ENCODE measurements at places on chromosomes 2 and 18.

DNA sequence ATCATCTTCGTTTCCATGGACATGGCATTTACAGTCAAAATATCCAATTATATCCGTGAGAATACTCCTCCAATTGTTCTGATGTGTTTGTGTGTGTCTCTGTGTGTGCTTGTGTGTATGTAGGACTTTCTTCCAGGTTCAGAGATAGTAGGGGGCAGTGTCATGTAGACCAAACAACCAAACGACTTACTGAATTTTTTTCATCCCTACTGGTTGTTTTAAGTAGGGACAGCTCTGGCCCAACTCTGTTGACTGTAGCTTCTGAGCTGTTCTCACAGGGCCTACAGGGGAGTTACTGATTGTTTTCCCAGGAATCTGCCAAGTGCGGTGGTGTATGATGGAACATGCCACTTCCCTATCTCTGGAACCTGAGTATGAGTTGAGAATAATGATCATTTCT lies 69.6 kb downstream of the ETAA1 start:
- no peaks in the 10 kb centered on the region for H3K36me3 ChIP-seq
- no peak for DNase-seq
- H3K4me1 ChIP-seq = no peaks in the 10 kb centered on the region
- H3K27me3 ChIP-seq = no peaks in the 10 kb centered on the region
- H3K4me3 ChIP-seq = no peak overlapping the region
- no peak overlapping the region for H3K27ac ChIP-seq

DNA sequence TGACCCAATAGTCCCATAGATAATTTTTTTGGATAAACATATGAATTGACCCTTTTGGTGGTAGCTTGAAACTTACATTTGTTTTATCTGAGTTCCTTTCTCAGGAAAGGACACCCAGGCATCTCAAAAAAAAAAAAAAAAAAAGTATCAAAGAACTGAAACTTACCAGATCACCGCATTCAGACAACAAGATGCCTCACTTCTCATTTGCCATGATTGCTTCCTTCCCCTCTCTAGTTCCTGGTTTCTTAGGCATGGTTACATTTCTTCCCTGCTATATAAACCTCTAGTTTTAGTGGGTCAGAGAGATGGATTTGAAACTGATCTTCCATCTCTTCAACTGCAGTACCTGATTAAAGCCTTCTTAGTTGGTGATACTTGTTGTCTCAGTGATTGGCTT lies 240.1 kb downstream of the ACKR3 start:
- peaks cover 12% of the 10 kb centered on the region for H3K36me3 ChIP-seq
- no peak overlapping the region for H3K4me3 ChIP-seq
- no peak overlapping the region for H3K27ac ChIP-seq
- DNase-seq = no peak
- peaks cover 17% of the 10 kb centered on the region for H3K4me1 ChIP-seq

GRCh38 chr2:118089139-118089800 lies 999 bp downstream of the INSIG2 start:
- H3K4me1 ChIP-seq = peaks cover 21% of the 10 kb centered on the region
- H3K27me3 ChIP-seq = peaks cover 6% of the 10 kb centered on the region
- no peak for DNase-seq

DNA sequence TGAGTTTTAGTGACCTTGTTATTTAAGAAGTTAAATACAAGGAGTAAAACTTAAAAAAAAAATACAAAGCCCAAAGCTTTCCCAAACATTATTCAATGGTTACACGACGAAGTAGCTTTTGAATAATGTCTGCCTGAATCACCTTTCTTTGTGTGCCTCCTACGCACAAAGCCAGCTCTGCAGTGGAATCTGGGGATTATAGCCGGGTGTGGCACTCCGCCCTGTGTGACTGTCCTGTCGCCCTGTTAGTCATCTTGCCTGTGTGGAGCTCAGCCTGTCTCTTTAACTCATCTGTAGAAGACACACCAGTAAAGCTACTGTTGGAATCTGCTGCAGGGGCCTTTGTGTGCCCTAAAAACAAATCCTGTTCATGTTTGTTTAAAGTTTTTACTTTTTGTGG lies 79.4 kb upstream of the TCF7L1 start:
- H3K27me3 ChIP-seq = no peaks in the 10 kb centered on the region
- peaks cover 31% of the 10 kb centered on the region for H3K4me1 ChIP-seq
- DNase-seq = no peak

GRCh38 chr2:159713631-159714246 lies 1.4 kb downstream of the MARCHF7 start:
- DNase-seq = no peak
- peaks cover 37% of the 10 kb centered on the region for H3K4me1 ChIP-seq
- H3K27ac ChIP-seq = peak overlapping the region; percentile 91

GRCh38 chr18:22385718-22386117 lies 32.0 kb downstream of the CTAGE1 start:
- H3K4me1 ChIP-seq = no peaks in the 10 kb centered on the region
- DNase-seq = no peak

- no peak overlapping the region for H3K4me3 ChIP-seq
- DNase-seq = no peak
- H3K4me1 ChIP-seq = no peaks in the 10 kb centered on the region
- no peak overlapping the region for H3K27ac ChIP-seq
- H3K36me3 ChIP-seq = no peaks in the 10 kb centered on the region
These were observed 10.4 kb upstream of the UBE2F start for GRCh38 chr2:237956402-237956736.

- no peak for DNase-seq
- peaks cover 10% of the 10 kb centered on the region for H3K36me3 ChIP-seq
- H3K4me1 ChIP-seq = peaks cover 20% of the 10 kb centered on the region
- peak overlapping the region; percentile 10 for H3K27ac ChIP-seq
These were observed 74.6 kb upstream of the MCFD2 start for GRCh38 chr2:46990231-46990588.

GRCh38 chr2:58039170-58039611 lies 7.4 kb upstream of the VRK2 start:
- no peak overlapping the region for H3K27ac ChIP-seq
- DNase-seq = no peak
- H3K36me3 ChIP-seq = no peaks in the 10 kb centered on the region
- H3K4me1 ChIP-seq = peaks cover 10% of the 10 kb centered on the region
- H3K27me3 ChIP-seq = no peaks in the 10 kb centered on the region
- H3K4me3 ChIP-seq = no peak overlapping the region

DNA sequence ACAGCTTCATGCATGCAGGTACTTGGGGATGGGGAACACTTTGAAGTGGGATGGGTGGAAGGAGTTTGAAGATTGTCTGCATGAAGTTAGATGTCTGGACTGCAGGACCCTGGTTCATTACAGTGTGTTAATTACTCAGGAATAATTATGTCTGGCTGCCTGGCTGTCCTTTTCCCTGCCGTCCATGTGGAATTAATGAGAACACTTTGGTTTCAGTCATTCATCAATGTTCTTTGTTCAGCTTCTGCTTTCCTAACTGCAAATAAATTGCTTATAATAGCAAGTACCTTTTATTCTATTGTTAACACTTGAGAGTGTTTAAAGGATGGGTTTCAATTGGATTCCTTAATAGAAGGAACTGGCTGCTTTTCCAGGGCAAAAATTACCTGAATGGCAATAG lies 35.8 kb downstream of the MTCL1 start:
- no peaks in the 10 kb centered on the region for H3K27me3 ChIP-seq
- no peak overlapping the region for H3K4me3 ChIP-seq
- peaks cover 22% of the 10 kb centered on the region for H3K36me3 ChIP-seq
- no peak overlapping the region for H3K27ac ChIP-seq
- peaks cover 24% of the 10 kb centered on the region for H3K4me1 ChIP-seq

DNA sequence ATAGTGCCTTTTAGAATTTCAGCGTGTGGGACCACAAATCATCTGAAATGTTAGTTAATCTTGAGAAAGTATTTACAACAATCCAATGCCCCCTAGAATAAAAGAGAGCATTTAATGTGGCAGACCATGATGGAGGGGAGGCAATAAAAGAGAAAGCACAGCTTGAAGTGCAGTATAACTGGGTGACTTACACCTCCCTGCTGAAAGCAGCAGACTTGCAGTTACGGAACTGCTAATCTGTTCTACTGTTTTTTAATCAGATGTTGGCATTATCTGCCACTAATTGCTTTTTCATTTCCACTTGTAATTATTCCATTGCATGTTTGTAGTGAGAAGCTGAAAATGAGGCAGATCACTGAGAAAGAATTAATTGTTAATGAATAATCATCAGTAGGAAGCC lies 130.5 kb upstream of the ITGA4 start:
- no peaks in the 10 kb centered on the region for H3K36me3 ChIP-seq
- no peaks in the 10 kb centered on the region for H3K4me1 ChIP-seq
- DNase-seq = no peak
- H3K27ac ChIP-seq = no peak overlapping the region
- H3K27me3 ChIP-seq = no peaks in the 10 kb centered on the region
- H3K4me3 ChIP-seq = no peak overlapping the region

DNA sequence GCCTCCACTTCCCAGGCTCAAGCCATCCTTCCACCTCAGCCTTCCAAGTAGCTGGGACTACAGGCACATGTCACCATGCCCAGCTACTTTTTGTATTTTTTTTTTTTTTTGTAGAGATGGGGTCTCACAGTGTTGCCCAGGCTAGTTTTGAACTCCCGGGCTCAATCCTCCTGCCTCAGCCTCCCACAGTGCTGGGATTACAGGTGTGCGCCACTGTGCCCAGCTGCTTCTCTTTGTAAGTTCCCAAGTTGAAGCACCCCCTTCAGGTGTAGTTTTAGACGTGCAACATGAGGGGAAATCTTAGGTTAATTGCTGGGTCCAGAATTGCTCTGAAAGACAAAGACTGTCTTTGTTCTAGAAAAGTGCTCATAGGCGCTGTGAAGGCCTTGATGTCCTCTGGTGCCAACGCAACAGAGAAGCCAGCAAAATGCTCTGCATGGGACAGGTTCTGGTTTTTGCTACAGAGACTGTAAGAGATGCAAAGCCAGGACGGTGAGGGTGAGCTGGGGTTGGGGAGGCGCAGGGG lies 46.6 kb downstream of the RRM2 start:
- no peak overlapping the region for H3K27ac ChIP-seq
- H3K36me3 ChIP-seq = no peaks in the 10 kb centered on the region
- no peak for DNase-seq
- peaks cover 35% of the 10 kb centered on the region for H3K4me1 ChIP-seq
- H3K4me3 ChIP-seq = no peak overlapping the region

- H3K4me3 ChIP-seq = no peak overlapping the region
- no peaks in the 10 kb centered on the region for H3K36me3 ChIP-seq
- H3K4me1 ChIP-seq = no peaks in the 10 kb centered on the region
These were observed 109.1 kb upstream of the CRIM1 start for GRCh38 chr2:36246320-36246990.

DNA sequence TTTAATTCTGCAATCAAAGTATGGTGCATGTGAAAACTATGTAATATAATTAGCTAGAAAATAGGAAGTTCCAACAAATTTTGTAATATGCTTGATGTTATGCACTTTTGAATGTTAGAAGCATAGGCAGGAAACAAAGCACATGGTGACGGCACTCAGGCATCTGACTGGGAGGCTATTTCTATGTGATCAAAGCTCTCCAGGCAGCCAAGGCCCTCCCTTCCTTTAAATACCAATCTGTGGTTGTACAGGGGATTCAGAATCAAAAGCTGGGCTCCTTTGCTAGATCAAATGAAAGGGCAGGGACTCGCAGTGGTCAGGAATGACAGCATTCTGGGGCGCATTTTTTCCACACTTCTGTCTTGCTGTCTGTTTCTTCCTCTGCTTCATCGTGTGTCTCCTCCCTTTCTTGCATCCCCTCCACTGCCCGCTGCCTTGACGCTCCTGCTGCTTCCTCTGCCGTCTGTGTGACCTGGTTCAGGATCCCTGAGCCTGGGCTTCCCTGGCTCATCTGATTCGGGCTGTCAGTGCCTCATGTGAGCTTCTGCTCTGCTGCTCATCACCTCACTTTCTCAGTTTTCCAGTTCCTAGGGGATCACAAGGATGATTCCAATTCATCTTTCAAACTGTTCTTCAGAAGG lies 30.9 kb downstream of the TMEM182 start:
- H3K27ac ChIP-seq = no peak overlapping the region
- H3K36me3 ChIP-seq = no peaks in the 10 kb centered on the region
- no peaks in the 10 kb centered on the region for H3K4me1 ChIP-seq
- no peak overlapping the region for H3K4me3 ChIP-seq
- no peaks in the 10 kb centered on the region for H3K27me3 ChIP-seq

DNA sequence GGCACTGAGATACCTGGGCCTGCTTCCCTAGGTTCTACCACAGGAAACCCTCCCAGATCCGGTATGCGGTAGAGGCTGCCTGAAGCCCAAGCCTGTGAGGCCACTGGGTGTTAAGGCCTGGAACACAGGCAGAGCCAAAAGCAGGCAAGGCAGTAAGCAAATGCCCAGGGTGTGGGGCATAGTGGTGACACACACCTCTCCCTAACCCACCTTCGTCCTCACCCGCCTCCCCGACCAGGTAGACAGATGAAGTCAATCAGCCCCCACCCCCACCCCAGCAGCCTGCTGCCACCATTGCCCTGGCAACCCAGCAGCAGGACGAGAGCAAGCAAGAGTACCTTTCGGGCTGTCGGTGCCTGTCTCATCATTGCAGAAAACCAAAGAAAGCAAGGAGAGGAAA lies 6.1 kb downstream of the DCTN1 start:
- peaks cover 26% of the 10 kb centered on the region for H3K36me3 ChIP-seq
- H3K4me3 ChIP-seq = peak overlapping the region; percentile 88
- no peaks in the 10 kb centered on the region for H3K27me3 ChIP-seq
- H3K27ac ChIP-seq = peak overlapping the region; percentile 85
- H3K4me1 ChIP-seq = peaks cover 27% of the 10 kb centered on the region

DNA sequence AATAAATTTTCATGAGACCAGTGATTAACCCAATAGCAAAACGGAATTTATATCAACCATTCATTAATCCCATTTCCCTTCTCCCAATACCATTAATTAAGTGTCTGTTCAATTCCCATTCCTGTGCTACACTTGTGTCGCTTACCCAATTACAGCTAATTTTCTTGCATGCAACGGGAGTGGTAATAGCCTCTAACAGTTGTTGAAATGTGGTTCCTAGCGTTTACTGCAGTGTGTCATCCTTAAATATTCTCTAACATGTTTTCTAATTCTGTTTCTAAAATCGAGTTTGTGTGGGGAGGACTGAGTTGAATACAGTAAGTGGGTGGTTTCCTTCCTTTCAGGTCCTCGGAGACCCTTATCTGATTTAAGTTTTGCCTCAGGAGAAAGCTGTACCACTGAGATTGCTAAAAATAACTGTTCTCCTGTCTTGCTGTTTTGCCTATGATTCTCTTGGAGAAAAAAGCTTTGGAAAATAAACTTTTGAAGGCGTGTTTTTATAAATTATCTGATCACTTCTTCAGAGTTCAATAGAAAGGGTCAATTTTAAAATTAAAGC lies 59.3 kb upstream of the LRRTM1 start:
- H3K4me1 ChIP-seq = peaks cover 13% of the 10 kb centered on the region
- H3K27ac ChIP-seq = no peak overlapping the region
- no peaks in the 10 kb centered on the region for H3K36me3 ChIP-seq
- no peak for DNase-seq
- peaks cover 11% of the 10 kb centered on the region for H3K27me3 ChIP-seq
- no peak overlapping the region for H3K4me3 ChIP-seq

DNA sequence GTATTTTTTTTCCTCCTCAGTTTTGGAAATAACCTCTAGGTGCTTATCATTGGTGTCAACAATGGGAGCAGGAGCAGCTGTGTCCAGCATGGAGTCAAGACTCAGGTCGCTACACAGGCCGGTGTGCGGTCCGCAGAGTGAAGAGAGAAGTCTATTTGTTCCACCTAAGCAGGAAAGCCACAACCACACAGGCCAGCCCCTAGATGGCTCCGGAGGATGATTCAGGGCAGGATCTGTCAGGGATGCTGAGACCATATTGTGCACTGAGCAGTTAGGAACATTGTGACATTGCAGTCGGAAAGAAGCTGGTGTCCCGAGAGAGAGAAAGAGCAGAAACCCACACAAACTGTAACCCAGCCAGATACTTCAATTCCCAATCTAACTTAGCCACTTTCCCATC lies 136.9 kb downstream of the GAREM1 start:
- H3K4me3 ChIP-seq = no peak overlapping the region
- peaks cover 4% of the 10 kb centered on the region for H3K36me3 ChIP-seq
- no peak for DNase-seq

GRCh38 chr2:33670392-33670937 lies 71.4 kb upstream of the FAM98A start:
- DNase-seq = no peak
- H3K27ac ChIP-seq = no peak overlapping the region
- peaks cover 2% of the 10 kb centered on the region for H3K27me3 ChIP-seq
- H3K4me3 ChIP-seq = no peak overlapping the region

Data from type B pancreatic cell (in vitro differentiated cells).